ENCODE measurements at places on chromosomes 16 and 17.

DNA sequence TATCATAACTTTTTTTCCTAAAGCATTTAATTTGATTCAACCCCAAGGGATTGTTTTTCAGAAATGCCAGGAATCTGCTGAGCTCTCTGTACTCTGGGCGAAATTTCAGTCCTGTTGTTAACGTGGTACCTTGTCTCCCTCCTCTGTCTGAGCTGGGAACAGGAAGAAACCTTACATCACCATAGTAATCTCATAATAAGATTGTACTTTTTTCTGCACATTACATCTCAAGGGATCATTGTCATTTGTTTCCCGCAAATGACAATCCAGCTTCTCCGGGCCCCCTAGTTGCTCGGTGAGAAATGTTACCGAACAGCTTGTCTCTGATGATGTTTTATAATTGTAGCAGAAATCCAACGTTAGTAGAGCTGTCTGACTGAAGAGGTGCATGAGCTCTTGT is 152.7 kb upstream of the ERCC4 start:
- DNase-seq = no peak

DNA sequence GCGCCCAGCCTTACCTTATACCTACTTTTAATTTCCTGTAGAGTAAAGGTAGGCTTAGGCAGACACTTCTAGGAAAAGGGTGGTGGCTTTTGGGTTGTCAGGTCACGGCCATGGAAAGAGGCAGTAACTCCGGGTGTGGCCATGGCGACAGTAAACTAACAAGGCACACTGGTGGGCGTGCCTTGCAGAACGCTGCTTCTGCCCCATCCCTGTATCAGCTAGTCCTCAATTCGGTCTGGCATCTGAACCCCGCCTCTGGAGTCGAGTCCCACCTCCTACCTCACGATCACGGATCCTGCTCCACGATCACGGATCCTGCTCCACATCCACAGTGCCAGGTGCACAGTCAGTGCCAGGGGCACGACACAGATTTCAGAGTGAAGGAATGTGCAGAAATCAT is 5.6 kb downstream of the ADCY9 start:
- DNase-seq = no peak

DNA sequence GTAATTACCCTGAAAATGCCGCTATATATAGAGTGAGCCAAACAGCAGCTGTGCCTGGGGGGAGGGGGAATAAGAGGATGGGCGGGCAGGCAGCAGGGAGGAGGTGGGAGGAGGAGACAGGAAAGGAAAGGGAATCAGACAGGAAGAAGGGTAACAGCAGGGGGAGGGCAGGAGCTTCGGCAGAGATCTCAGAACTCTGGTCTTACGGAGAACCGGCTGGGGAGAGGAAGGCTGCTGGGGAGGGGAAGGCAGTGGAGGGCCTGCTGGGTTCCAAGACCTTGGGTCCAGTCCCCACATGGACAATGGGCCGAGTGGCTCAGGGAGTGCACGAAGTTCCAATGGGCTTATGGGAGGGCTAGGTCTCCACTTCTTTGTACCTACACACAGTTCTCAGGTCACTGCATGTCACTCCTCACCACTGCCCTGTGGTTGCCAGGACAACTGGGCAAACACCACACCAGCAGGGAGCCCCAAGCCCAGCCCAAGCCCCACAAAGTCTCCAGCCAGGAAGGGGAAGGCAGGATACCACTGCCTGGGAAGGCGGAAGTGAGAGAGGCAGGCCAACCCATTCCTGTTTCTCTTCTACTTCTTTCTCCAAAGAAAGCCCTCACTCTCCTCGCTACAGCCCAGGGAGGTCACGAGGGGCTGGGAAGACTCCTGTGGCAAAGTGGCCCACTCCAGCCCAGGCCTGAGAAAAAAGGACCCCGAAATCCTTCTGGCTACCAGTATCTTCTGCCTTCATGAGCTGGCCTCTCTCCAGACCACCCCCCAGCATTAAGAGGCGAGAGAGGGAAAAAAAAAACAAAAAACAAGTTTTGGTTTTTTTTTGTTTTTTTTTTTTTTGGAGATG is 25.3 kb downstream of the G6PC3 start:
- no peak for DNase-seq

- DNase-seq = no peak
Measured at GRCh38 chr17:62627904-62628633, 599 bp downstream of the MRC2 start.

DNA sequence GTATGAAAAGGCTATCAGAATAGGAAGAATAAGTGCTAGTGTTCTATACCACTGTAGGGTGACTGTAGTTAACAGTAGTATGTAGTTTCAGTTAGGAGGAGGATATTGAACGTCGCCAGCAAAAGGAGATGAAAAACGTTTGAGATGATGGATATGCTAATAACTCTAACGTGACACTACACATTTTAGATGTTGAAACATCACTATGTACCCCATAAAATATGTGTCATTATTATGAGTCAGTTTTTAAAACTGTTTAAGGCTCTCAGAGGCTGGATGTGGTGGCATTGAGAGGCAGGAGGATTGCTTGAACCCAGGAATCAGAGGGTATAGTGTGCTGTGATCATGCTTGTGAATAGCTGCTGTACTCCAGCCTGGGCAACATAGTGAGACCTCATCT is 31.8 kb downstream of the UBN1 start:
- DNase-seq = no peak

- DNase-seq = no peak
Measured at GRCh38 chr16:8957063-8957397, 6.7 kb downstream of the USP7 start.

GRCh38 chr16:63745456-63745855 is 1376.4 kb downstream of the CDH11 start:
- no peak for DNase-seq

- no peak for DNase-seq
Measured at GRCh38 chr17:45867702-45868101, 23.0 kb downstream of the SPPL2C start.

GRCh38 chr16:10122546-10122945 is 59.7 kb downstream of the GRIN2A start:
- DNase-seq = no peak

DNA sequence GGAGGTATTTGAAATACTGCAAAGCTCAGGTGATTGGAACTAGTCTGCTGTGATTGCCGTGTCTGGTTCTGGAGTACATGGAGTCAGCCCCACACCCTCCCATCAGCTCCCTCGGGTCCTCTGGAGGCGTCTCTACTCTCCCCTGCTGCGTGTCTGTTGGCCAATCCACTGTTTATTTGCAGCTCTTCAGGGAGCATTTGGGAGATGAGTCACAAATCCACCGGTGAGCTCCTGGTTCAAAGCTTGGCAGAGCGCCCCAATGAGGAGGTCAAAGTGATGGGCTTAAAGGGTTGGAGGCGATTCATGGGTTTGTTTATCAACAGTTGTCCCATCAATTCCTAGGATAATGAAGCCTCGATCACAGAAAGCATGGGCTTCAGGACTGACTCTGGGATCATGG is 14.6 kb downstream of the CALB2 start:
- no peak for DNase-seq

DNA sequence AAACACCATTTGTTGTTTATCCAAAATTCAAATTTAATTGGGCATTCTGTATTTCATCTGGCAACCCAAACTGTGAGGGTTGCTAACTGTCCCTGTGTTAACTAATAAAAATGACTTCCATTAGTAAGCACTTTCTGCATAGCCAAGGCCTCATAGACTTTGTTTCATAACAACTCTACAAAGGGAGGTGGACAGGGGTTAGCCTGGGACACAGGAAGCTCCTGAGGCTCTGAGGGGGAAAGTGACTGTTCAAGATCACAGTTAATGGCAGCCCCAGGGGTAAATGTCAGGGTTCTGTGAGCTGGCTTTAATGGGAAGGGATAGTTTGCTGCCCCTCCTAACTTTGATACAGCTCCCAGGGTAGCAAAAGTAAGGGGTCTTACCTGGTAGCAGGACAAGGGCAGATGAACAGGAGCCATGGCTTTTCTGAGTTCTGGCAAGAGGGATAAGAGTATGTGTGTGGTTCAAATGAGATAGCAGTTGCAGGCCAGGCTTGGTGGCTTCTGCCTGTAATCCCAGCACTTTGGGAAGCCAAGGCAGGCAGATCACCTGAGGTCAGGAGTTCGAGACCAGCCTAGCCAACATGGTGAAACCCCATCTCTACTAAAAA is 2.2 kb downstream of the HEATR9 start:
- no peak for DNase-seq

DNA sequence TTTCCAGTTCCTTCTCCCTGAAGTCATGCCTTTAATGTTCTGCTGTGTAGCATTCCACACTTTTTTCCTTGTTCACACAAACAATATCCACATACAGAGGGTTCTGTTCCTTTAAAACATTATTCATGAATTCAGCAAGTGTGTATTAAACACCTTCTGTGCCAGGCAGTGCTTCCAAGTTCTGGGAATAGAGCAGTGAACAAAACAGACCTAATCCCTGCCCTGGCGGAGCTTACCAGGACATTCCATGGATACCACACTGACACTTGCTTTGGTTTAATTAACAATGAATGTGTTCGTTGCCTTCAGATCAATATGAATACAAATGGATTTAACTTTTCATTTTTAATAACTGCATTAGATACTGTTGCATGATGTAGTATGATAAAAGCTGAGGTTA is 57.9 kb upstream of the CLEC19A start:
- no peak for DNase-seq

DNA sequence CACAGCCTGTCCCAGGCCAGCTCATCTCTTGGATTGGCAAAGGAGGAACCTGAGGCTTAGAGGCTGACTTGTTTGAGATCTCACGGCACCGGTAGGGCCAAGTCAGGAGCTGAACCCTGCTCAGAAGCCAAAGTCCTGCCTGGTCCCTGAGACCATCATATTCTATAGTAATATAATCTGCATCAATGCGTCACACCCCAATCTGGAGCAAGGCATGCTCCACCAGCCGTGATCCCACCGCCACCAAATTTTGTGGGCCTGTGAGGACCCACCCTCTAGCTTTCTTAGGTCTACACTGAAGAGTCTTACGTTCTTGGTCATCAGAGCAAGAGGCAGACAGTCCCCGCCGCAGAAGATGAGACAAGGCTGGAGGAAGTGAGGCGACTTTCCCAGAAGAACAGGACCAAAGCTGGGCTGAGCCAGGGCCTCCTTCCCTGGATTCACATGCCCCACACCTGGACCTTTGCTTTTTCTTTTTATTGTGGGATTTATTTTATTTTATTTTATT is 2.7 kb downstream of the SULT1A1 start:
- no peak for DNase-seq

DNA sequence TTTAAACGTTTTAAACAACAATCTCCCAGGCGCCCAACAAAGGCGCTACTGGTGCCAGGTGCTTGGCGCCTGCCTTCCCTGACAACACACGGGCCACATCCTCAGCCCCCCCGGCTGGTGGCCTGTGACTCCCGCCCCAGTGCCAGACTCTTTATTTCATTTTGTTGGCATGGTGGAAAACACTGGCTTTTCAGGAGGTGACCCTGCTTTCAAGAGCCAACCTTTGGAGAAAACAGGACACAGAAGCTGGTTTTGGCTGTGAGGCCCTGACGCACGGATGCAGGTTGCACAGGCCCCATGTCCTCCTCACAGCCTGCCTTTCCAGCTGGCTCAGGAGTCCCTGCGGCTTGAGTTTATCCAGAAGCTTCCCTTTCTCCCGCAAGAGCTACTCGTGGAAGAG is 100.0 kb downstream of the METRNL start:
- no peak for DNase-seq

GRCh38 chr16:67516296-67517154 is 12.1 kb upstream of the RIPOR1 start:
- DNase-seq = no peak

GRCh38 chr16:81711657-81712319 is 67.3 kb upstream of the PLCG2 start:
- DNase-seq = no peak

DNA sequence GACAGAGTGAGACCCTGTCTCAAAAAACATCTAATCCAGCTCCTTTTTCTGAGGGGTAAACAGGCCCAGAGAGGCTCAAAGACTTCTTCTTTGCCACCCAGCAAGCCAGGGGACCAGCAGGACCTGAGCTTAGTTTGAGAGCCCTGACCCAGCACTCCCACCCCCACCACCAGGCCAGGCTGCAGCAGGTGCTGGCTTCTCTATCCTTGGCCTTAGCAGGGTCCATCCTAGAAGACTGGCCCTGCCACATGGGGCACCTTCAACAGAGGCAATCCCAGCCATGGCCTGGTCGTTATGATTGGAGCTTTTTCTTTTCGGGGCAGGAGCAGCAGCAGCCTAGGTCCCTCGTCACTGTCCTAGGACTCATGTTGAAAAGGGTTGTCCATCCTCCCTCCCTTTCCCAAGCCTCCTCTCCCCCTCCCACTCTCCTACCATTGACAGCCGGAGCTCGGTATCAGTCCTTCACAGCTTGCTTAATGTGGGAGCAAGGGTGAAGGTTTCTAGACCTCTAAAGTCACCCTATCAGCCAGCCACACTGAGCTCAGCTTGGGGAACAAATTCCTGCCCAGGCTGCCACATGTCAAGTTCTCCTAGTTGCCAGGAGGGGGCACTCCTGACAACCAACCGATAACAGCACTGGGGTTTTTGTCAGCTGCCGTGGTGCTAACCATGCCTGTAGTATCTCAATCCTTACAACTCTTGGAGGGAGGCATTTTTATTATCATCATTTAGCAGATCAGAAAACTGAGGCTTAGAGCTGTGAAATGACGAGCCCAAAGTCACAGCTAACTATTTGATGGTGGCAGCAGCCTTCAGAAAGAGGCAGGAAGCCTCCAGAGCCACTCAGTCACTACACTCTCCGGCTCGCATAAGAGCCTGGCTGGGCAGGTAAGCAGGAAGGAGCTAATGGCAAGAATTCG is 11.2 kb downstream of the MRPL27 start:
- peak; percentile 36 for DNase-seq

GRCh38 chr17:69047368-69048263 is 13.1 kb downstream of the ABCA9 start:
- no peak for DNase-seq

GRCh38 chr17:20988896-20989295 is 53.9 kb downstream of the USP22 start:
- DNase-seq = no peak

DNA sequence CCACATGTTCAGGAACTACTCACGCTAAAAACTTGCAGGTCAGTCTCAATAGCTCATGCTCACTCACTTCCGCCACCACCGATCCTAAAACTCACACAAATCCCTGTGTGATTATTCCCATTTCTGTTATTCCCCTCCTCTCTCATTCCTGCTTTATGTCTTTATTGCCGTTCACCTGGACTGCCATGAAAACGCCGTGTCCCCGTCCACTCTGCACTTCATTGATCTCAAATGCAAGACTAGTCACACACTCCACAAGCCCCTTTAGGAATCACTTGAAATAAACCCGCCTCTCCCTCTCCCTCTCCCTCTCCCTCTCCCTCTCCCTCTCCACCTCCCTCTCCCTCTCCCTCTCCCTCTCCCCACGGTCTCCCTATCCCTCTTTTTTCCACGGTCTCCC is 78.0 kb downstream of the AXIN2 start:
- DNase-seq = no peak

DNA sequence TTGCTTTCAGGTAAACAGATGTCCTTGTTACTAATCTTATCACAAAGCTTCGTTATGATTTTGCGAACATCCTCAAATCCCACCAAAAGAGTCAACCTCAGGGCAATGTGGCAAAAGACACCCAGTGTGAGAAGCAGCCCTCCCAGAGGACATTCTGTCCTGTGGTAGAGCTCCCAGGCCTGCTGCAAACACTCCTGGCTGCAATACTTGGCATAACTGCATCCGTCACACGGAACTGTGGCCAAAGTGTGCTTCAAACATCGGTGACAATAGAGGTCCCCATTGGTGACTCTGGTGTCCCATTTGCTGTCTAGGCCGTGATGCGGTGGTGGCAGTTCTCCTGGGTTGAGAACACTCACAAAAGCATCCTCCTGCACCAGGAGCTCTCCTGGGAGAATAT is 29.5 kb downstream of the SMYD4 start:
- no peak for DNase-seq

- no peak for DNase-seq
Measured at GRCh38 chr17:64771980-64772844, 110.1 kb upstream of the SMURF2 start.

GRCh38 chr16:31528523-31529107 is 915 bp downstream of the AHSP start:
- no peak for DNase-seq
